ENCODE measurements at places on chromosomes 1 and 21.
A peak's percentile ranks its signal among the peaks of the same experiment; 100 is the strongest.

- DNase-seq = no peak
Observed at GRCh38 chr1:31976401-31976800, 37.3 kb upstream of the KHDRBS1 start.

- DNase-seq = no peak
Observed at GRCh38 chr1:72241397-72241796, 40.9 kb downstream of the NEGR1 start.

- DNase-seq = no peak
Observed at GRCh38 chr1:82177192-82177591, 376.5 kb downstream of the ADGRL2 start.

DNA sequence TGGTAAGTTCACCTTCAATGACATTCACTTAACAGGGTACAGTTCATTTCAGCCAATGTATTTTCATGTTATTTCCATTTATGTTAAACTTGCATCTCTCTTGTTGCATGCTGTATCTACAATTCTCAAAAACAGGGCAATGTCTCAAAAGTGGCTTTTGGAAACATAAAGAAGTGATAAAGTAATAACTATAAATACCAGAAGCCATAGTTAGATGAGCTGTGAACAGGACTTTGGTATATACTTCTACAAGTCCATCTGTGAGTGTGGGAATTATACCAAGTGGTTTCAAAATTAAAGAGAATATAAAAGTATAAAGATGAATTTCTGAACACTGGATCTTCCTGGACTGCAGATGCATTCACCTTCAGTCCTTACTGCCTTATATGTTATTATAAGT, 585.4 kb upstream of the PBX1 start:
- DNase-seq = no peak

GRCh38 chr1:156612666-156613065, 6.5 kb upstream of the HAPLN2 start:
- DNase-seq = no peak

DNA sequence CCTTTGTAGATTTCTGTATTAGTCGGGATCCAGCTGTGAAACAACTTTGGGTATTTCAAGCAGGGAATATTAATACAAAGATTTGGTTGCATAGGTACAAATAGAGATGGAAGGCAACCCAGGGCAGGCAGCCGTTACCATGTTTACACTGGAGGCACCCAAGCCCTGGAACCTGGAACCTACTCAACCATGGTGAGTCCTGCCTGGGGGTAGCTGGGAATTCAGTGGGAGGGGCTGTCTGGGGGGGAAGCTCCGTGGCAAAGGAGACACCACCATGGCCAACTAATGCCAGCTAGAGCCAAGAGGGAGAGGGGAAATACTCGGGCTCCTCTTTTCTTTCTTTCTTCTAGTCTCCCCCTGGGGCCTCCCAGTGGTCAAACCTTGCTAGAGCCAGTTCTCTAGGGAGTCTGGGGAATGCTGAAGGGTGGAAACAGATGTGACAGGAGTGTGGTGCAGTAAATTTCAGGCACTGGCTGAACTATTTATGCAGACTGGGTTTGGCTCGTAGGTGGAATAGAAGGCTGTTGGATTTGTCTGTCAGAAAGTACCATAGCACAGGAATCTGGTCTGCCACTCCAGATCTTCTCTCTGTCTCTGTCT, 91.9 kb upstream of the CACNA1E start:
- no peak for DNase-seq

DNA sequence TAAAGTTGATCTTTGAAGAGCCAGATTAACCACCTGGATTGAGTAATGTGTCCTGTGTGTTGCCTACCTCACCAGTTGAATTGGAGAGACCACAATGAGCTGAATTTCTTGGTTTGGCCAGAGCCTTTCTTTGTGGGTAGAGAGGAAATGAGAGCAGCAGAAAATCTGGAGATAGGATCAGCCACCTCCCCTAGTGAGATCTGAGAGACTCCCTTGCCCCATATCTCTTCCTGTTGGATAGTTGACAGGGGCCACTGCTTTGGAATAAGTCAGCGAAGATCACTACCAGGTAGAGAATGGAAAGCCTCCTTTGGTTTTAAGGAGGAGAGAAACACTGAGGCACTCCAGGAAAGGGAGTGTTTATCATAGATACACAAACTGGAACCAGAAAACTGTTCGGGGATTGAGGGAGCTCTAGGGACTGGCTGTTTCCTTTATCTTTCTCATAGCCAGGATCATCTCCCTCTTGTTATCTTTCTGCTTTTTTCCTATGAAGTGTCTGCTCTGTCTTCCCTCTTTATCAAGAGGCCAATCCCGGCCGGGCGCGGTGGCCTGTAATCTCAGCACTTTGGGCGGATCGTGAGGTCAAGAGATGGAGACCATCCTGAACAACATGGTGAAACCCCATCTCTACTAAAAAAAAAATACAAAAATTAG, 21.3 kb upstream of the ZNF326 start:
- DNase-seq = no peak

DNA sequence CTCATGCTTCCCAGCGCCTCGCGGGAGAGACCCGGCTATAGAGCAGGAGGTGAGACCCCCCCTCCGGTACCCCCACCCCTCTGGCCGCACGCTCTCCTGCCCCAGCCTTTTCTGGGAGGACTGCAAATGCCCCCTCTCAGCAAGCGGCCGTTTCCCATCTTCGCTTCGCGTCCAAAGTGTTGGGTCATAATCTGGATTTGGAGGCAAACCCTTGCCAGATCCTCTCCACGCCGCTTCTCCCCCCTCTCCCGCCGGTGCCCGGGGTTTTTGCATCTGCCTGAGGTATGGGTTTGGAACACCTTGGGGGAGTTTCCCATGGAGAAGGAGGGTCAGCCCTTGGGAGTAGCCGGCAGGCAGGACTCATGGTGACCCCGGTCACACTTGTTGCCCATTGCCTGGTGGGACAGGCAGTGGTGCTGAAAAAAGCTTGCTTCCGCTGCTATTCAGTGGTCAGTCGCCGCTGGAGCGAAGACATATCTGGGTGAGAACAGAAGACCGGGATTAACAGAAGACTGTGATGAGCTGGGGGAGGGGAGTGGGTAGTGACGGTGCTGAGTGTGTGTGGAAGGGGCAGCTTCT, 935 bp downstream of the KCNK2 start:
- peak; percentile 73 for DNase-seq

DNA sequence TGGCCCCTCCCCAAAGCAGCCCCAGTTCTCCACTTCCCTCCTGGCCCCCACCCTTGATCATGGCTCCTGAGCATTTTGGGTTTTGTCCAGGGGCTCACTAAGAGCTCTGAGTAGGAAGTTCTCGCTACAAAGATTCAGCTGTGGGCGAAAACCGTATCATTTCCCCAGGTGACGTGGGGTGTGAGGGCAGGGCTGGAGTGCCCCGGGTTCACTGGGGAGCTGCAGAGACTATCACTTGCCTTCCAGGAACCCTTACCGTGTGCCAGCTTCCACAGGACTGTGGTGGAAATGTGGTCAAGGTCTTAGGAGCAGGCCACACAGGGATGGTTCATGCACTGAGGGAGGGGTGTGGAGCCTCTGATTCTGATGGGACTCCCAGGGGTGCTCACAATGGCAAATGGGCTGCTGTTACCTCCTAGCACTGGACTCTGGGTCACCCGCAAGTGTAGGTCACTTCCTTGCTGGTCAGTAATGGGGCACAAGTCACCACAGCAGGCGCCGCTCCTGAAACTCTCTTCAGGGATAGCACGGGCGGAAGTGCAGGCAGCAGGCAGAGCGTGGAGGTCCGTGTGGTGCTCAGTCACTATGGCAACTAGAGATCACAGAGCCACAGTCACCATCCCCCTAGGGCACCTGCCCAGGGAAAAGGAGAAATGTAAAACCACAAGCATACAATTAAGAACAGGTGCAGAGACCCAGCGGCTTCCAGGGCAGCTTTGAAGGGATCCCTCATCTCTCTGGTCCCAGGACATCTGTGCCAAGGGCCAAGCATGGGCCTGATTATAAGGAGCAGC, 35.4 kb downstream of the RSPH1 start:
- no peak for DNase-seq

DNA sequence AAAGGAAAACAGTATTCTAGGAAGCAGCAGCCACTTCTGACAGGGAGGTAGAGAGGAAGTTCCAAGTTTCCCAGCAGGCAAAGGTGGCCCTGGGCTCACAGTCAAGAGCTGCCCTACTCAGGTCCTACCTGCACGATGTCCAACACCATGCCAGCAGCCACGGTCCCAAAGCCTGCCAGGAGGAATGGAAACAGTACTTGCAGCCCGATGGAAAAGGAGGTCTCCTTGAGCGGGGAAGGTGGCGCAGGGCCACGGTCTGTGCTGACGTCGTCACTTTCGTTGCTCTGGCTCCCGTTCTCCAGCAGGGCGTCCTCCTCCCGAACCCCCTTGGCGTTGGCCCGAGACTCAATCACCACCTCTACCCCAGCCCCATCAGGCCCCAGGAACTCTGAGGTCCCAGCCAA, 3.1 kb downstream of the SLC41A1 start:
- DNase-seq = no peak

- no peak for DNase-seq
Observed at GRCh38 chr21:36188081-36188681, 31.6 kb downstream of the DOP1B start.

- DNase-seq = no peak
Observed at GRCh38 chr1:25620701-25621350, 4.2 kb downstream of the MAN1C1 start.

DNA sequence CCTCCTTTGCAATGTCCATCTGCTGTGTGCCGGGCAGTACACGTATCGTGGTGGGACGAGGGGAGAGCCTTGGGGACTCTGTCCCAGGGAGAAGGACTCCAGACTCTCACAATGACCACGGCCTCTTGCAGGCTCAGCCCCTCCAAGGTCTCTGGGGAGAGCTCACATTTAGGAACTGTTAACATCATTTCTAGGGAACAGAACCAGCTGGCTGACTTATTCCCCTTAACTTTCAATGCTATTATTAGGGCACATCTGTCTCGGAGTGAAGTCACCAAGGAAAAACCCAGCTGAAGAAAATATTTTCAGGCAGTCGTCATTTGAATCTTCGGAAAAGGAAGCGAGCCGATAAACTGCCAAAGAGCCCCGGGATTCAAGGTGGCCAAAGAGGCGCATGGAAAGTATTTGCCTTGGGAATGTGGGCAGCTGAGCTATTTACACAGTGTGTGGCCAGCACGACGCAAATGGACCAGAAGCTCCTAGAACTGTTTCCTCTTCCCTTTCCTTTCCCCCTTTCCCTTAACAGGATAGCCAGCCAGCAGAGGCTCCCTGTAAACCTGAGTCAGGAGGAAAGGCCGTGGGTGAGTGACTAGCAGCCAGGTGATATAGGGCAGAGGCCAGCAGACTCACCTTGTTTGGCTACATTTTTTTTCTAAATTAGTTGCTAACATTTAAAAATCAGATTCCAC, 74.5 kb downstream of the ITPKB start:
- no peak for DNase-seq

DNA sequence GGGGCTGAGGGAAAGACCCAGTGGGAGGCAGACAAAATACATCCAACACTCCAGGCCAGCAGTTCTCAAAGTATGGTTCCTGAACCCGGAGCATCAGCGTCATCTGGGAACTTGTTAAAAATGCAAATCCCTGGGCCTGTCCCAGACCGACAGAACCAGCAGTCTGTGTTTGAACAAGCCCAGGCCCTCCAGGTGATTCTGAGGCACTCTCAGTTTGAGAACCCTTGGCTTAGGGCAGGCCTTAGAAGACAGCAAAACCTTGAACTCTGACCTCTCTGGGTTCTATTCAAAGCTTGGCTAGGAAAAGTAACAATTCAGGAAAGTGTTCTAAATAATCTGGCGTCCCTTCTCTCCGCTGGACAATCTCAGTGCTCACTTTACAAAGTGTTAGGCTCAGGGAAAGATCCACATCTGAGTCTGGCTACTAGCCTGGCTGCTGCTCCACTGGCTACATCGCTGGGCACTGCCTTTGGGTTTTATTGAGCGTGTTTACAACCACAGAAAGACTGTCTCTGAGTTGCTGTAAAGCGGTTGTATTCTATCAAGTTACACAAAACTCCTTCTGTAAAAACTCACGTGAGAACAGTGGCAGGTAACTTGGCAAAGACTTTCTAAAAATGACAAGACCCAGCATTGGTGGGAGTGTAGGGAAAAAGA, 166.1 kb downstream of the HIVEP3 start:
- DNase-seq = no peak

All from NCI-H460 (cell line).